ENCODE measurements at places on chromosomes 13 and 19.
A peak's percentile ranks its signal among the peaks of the same experiment; 100 is the strongest.

- peak; percentile 65 for DNase-seq
Observed at GRCh38 chr13:99086267-99087097, 108.6 kb upstream of the DOCK9 start.

GRCh38 chr13:50089633-50090032 lies 74.4 kb downstream of the KCNRG start:
- DNase-seq: no peak

DNA sequence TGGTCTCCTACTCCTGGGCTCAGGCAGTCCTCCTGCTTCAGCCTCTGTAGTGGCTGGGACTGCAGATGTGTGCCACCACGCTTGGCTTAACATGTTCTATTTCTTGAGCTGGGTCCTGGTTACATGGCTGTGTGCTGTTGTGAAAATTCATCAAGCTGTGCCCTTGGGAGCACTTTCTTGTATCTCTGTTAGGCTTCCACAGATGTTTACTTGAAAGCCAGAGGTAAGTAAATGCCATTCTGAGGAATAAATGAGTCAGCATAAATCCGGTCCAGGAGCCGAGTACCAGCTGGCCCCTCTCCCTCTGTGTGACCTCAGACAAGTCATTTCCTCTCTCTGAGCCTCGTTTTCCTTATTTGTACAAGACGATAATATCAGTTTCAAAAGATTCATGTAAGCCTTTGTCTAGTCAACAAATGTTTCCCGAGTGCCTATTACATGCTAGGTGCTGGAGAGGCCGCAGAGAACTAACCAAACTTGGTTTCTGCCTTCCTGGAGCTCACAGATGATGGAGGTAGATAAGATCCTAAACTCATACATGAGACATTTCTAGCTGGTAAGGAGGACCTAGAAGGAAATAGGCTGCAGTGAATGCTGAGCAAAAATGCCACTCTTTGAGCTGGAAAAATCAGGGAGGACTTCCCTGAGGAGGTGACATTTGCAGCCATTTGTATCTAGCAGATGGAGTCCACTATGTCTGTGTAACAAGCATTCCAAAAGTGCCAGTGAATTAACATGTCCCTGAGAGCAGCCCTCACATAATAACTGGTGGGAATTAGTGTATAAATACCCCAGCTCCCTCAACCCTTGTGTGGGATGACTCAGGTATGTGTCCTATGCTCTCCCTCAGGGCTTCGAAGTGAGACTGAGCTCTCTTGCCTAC lies 2.7 kb upstream of the RASAL3 start:
- peak; percentile 16 for DNase-seq

- no peak for DNase-seq
Observed at GRCh38 chr13:32272021-32272683, 43.0 kb downstream of the ZAR1L start.

- no peak for DNase-seq
Observed at GRCh38 chr13:72104656-72105180, 237.7 kb upstream of the DACH1 start.

- no peak for DNase-seq
Observed at GRCh38 chr13:79837741-79838450, 356.9 kb downstream of the NDFIP2 start.

GRCh38 chr19:28457620-28458019 lies 755.3 kb downstream of the UQCRFS1 start:
- DNase-seq: no peak

- no peak for DNase-seq
Observed at GRCh38 chr13:99459099-99459850, 42.0 kb upstream of the TM9SF2 start.

- no peak for DNase-seq
Observed at GRCh38 chr13:19664481-19665230, 31.2 kb downstream of the MPHOSPH8 start.

GRCh38 chr13:100476963-100477362 lies 111.6 kb downstream of the GGACT start:
- no peak for DNase-seq

DNA sequence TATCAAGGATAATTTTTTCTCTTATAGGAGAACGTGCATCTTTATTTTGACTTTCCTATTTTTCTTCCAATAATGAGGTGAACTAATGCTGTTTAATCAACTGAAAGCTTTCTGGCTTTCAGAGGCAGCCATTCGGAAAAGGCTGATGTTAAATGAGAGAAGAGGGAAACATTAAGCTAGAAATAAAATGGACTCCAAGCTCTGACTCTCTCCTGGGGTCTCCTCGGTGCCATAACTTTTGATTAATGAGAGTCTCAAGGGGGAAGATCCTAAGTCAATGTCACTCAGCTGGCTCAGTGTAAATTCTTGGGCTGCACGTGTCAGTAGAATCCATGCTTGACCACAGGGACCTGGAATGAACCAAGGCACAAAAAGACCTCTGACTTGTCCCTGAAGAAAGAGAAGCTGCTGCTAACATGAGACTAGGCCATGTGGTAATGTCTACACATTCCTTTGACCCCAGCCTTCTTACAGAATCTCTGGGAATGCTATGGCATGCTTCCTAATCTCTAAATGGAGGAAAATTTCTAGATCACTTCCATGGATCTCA lies 152.2 kb upstream of the RFC3 start:
- DNase-seq: no peak

DNA sequence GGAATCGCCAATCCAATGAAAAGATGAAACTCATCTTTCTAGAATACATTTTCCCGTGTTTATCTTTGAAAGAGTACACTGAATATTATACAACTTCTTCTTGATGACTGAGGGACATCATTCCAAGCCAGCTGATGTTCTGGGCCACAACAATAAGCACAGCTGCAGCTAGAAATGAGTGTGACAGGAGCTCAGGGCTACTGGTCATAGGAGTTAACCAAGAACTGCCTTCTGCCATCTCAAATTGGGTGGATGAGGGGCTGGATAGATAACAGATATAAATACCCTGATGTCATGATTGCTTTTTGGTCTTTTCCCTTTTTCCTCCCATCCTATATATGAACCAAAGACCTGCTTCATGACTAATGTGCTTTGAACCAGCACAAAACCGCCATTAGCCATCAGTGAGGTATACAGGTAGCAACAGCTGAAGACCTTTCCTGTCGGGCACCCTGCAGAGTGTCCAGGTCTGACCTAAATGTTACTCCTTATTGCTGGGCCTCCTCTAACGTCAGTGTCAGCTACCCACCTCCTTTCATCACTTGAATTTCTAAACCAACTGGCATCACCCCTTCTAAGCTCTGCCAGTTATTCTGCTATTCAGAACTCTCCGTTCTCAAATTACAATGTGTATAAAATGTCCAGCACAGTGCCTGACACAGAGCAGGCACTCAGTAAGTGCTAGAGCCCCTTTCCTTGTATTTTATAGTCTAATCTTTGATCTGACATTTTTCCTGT lies 178.2 kb downstream of the ENOX1 start:
- DNase-seq: no peak

DNA sequence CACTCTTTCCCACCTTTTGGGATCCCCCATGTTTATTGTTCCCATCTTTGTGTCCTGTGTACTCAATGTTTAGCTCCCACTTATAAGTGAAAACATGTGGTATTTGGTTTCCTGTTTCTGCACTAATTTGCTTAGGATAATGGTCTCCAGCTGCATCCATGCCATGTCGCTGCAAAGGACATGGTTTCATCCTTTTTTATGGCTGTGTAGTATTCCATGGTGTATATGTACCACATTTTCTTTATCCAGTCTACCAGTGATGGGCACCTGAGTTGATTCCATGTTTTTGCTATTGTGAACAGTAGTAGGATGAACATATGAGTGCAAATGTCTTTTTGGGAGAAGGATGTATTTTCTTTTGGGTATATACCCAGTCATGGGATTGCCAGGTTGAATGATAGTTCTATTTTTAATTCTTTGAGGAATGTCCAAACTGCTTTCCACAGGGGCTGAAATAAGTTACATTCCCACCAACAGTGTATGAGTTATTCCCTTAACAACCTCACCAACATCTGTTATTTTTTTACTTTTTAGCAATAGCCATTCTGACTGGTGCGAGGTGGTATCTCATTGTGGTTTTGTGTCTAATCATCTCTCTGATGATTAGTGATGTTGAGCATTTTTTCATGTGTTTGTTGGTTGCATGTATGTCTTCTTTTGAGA lies 55.7 kb upstream of the MEDAG start:
- no peak for DNase-seq

GRCh38 chr19:19447536-19448237 lies 42.2 kb downstream of the GATAD2A start:
- peak; percentile 45 for DNase-seq

GRCh38 chr19:56732976-56733375 lies 61.4 kb upstream of the ZNF835 start:
- DNase-seq: no peak

- peak; percentile 14 for DNase-seq
Observed at GRCh38 chr19:45716359-45717130, 14.2 kb downstream of the FBXO46 start.

DNA sequence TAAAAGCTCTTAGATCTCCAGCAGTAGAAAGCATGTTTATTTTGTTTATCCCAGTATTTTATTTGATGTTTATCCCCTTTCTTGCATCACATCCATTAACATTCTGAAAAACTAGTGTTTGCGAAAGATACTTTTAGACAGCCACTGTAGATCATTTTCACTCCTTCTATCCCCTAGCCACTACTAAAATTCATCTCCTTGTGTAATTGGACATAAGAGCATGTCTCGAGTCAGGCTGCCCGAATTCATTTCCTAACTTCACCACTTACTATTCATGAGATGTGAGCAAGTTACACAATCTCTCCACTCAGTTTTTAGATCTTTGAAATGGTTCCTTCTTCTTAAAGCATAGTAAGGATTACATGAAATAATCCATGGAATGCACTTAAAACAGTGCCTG lies 514.0 kb downstream of the KLF5 start:
- no peak for DNase-seq

DNA sequence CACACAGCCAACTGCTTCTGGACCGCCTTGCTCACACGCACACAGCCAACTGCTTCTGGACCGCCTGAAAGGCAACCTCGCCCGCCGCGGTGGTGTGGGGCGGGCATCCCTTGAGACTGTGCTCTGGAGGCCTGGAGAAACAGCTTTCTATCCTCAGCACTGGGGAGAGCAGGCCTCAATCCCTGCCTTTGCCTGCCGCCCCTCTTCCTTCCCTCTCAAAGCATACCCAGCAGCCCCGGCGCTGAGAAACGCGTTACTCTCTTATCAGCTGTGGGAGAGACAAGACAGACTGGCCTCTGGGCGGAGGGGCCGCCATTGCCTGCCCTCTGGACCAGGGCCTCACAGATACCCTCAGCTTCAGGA lies 2.9 kb downstream of the LIPE start:
- DNase-seq: no peak

- no peak for DNase-seq
Observed at GRCh38 chr13:113047587-113047986, 58.0 kb upstream of the F7 start.

- DNase-seq: no peak
Observed at GRCh38 chr19:49639401-49640112, 386 bp downstream of the RRAS start.

DNA sequence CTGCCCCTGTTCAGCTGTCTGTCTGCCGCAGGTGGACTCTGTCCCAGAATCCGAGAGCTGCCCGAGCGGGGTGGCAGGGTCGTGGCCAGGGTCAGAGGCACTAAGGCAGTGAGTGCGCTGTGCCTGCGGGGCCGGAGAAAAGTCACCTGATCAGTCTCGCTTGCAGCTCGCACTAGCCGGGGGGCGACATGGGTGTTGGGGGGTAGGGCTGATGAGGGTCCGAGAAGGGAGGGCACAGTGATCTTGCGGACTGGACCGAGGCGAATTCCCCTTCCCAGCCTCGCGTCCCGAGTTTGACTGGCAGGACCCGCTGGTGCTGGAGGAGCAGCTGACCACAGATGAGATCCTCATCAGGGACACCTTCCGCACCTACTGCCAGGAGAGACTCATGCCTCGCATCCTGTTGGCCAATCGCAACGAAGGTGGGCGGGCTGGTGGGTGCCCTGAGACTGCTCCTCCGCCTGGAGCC lies 627 bp downstream of the GCDH start:
- no peak for DNase-seq

DNA sequence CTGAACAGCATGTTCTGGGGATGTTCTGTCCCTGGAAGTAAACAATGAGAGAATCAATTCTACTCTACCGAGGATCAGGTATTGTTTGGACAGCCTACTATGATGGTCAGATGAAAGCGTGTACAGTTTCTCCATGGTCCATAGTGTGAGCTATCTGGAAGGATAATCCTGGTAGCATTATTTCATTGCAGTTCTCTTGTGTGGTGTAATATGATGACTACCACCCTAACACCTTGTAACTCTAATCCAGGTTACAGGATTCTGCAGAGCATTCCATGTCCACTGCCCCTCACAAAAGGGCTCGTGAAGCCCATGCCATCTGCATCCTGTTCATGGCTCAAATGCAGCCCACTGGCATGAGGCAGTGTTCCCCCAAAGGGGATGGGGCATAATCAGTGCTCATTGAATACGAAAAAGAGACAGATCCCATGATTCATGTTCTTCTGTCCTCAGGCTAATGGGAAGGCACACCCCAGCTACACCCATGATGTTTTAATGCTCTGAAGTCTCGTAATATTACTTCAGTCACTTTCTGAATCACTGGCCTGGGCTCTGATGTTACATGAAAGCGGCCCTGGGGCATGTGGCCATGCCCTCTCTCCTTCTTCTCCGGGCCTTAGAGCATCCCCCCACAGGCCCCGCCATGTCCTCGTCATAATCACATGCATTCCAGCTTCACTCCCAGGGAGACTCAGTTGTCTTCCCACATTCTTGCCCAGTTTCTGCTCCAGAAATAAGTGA lies 68.4 kb downstream of the HSPH1 start:
- DNase-seq: no peak

DNA sequence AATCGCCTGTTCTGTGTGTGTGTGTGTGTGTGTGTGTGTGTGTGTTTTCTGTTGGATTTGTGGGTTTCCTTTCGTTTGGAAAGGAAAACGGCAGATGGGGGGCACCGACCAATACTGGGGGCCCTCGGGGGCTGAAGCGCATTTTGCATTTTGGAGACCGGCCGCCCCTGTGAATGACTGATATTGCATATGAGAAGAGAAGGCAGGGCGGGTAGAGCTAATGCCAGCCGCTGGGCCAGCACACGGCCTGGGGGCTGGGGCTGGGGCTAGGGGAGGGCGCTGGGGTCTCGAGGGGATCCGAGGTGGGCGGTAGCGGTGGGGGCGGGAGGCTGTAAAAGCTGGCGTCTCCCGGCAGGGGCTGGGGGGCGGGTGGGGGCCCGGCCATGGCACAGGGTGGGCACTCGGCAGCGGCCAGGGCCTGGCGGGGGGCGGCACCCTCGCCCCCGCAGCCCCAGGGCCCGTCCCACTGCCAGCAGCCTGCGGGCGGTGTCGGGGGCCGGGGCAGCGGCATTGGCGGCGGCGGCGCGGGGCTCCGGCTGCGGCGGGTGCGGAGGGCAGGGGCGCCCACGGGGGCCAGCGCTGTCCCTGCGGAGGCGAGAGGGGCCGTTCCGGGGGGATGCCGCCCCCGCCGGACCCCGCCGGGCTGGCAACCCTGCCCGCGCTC lies 11.2 kb downstream of the ANO8 start:
- no peak for DNase-seq

DNA sequence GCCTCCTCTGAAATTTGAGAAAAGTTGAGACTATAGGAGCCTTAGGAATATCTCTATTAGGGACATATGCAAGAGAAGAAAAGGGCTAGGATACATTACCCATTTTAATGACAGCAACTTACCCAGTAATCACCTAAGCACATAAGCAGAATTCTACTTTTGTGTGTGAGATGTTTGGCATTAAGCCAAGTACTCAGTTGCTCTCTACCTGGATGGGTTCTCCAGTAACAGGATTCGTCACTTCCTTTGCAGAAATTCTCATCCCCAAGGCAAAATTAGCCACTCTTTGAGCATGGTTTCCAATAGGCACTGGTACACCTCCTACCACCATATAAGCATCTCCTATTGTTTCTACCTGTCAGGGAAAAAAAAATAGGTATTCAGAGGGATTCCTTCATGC lies 95.1 kb downstream of the C13orf42 start:
- no peak for DNase-seq
